ENCODE measurements at places on chromosomes 5 and 9.

DNA sequence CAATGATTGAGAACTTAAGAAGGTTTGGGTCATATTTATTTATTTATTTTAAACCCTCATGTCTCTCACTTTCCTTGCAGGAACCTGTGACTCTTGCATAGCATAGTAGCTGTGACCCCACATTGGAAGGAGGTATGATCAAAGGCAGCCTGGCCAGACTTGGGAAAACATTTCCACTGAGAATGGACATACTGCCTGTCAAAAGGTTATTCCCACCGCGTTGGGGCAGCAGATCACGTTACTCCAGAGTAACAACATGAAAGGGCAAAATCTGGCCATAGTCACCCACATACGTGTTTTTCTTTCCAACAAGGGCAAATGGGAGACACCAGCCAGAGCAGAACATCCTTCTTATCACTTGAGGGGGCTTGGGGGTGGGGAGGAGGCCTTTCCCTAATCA lies 95.7 kb downstream of the ARL15 start:
- DNase-seq, result no peak

- no peak for DNase-seq
These were observed 10.1 kb upstream of the EFNA5 start for GRCh38 chr5:107680799-107681198.

DNA sequence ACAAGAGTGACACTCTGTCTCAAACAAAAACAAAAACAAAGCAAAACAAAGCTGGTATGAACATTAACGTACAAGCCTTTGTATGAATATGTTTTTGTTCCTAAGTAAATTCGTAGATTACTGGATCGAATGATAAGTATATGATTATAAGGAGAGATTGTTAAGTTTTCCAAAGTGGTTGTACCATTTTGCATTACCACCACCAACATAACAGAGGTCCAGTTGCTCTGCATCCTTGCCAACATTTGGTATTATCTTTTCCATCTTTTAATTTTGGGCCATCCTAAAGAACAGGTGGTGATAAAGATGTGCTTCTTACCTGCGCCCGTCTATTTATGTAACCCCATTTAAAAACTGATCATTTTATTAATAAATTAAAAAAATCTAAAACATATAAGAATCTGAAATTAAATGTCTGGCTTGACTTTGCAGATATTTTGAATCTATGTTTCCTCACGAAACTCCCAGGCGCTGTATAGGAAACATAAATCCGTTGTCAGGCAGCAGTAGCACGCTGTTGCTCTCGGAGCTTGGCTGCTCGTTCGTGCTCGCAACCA lies 593 bp upstream of the NAA35 start:
- no peak for DNase-seq

- no peak for DNase-seq
These were observed at the start of gene RANBP17 for GRCh38 chr5:170861917-170862766. Gene RANBP17, plus strand, starts transcription at chr5:170862018.

Measured in AG09309 (cell line).